Astrocyte of the spinal cord (primary cell): ENCODE measurements at places on chromosomes 1 and 21.

DNA sequence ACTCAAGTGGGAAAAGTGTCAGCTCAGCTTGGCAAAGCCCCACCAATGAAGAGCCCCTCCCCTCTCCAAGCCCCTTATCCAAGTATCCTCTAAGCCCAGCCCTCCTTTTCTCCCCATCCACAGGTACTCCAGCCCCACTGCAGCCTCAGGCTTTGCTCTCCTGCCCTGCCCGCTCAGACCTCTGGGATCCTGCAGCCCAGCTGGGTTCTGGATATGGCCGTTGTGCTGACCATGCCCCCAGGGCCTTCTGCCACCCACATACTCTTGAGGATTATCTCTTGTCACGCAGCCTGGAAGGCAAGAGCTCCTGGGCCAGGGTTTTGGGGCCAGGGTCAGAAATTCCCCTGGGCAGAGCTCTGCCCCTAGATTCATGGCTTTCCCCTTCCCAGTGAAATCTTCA, 4.7 kb downstream of the SHISA4 start:
- no peak for DNase-seq

DNA sequence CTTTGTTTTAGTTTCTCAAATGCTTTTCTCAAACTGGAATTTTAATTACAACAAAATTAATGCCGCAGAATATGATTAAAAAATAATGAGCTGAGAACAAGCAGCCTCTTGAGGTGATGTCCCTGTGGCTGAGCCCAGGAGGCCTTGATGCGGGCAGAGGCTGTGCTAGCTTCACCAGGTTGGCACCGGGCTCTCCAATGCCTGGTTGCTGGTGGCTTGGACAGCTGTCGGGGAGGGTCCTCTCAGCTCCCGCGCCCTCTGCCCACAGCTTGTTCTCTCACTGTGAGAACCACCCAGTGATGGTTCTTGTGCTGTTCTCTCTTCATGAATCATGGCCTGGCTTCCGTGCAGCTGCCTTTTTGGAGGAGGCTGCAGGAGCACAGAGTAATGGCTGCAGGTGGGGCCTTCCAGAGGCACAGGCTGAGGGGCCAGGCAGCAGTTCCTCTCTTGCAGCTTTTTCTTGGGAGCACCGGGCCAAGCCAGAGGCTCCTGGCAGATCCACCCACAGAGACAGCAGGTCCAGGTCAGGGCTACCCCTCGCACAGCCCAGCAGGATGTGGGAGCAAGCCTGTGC, 156.3 kb downstream of the PCBP3 start:
- no peak for DNase-seq

DNA sequence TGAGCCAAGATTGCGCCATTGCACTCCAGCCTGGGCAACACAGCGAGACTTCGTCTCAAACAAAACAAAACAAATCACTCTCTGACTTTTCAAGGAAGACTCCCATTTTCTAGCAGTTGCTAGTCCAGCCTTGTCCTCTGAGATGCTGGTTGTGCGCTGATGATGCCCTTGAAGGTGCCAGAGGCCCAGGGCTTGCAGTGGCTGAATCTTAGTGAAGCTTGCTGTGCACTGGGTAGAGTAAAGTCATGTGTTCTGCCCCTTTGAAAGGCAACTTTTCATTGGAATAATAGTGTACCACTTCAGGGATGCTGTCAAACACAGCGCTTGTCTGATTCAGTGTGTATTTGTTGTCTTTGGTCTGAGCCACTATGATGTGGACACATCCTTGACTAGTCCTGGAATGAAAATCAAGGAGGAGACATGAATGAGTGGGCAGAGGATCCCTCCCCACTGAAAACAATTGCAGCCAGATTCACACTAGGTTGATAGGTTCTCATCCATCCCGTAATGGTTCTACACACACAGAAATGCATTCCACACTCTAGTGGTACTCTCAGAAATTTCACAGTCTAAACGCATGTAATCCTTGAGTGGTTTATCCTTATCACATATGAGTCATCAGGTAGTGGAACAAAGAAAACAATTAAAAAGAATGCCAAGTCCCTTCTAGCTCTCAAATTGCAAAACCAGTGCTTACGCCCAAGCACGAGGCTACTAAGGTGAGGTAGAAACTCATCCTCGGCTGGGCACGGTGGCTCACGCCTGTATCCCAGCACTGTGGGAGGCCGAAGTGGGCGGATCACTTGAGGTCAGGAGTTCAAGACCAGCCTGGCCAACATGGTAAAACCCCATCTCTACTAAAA, 17.8 kb upstream of the TDRD10 start:
- DNase-seq, result peak; percentile 71

- no peak for DNase-seq
These were observed 23.0 kb upstream of the HSPA13 start for GRCh38 chr21:14405962-14406361.

DNA sequence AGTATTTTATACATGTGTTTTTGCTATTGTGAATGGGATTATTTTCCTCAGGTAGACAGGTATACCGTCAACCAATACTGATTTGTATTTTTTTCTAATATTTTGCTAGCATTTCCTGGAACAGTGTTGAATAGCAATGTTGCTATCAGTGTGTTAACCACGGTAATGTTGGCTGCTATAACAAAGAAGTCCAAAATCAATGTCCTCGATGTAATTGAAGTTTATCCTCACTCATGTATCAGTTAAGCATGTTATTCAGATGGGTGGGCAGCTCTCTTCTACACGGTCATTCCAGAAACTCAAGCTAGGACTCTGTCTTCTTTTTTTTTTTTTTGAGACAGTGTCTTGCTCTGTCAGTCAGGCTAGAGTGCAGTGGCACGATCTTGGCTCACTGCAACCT, 24.3 kb downstream of the DOP1B start:
- DNase-seq, result no peak

- peak; percentile 38 for DNase-seq
These were observed 49.4 kb upstream of the DESI2 start for GRCh38 chr1:244603498-244603897.

GRCh38 chr1:9628541-9629444, 22.7 kb upstream of the PIK3CD start:
- no peak for DNase-seq

DNA sequence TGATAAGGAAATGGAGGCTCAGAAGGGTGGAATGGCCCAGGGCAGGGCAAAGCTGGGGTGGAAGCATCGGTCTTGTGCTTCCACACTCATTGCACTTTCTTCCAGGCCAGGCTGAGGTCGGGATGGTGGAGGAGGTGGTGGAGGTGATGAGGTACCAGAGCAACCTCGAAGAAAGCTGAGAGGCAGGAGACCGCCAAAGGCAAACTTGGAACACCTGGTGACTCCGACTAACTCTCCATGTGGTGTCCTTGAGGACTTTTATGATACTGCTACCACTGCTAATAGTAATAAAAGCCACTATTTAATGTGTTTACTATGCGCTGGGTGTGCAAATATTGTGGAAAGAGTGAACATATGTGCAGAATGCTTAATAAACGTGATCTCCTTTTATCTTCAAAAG, 16.9 kb upstream of the BTG2 start:
- no peak for DNase-seq

- no peak for DNase-seq
These were observed 25.2 kb upstream of the PRDX6 start for GRCh38 chr1:173451981-173452380.

GRCh38 chr21:34154878-34155277, 81.5 kb downstream of the MRPS6 start:
- no peak for DNase-seq

GRCh38 chr1:52056937-52057231, 789 bp downstream of the BTF3L4 start:
- no peak for DNase-seq

DNA sequence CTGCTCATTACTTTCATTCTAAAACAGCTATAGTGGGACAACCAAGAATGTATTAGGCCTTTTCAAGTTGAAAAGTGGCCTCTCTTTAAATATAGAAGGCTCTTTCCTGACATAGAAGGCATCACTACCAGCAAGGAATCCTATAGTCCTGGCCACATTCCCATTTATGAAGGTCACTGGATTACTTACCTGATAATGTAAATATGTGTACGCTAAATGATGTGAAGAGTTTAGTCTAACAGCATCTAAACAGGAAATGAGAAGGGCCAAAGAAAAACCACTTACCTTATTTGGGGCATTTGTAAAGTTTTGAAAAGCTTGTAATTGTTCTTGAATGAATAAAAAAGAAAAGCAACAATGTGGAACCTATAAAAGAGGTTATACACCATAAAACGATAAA, 24.7 kb downstream of the PRKACB start:
- no peak for DNase-seq

GRCh38 chr1:55584526-55585401, 369.6 kb upstream of the USP24 start:
- DNase-seq, result peak; percentile 76

DNA sequence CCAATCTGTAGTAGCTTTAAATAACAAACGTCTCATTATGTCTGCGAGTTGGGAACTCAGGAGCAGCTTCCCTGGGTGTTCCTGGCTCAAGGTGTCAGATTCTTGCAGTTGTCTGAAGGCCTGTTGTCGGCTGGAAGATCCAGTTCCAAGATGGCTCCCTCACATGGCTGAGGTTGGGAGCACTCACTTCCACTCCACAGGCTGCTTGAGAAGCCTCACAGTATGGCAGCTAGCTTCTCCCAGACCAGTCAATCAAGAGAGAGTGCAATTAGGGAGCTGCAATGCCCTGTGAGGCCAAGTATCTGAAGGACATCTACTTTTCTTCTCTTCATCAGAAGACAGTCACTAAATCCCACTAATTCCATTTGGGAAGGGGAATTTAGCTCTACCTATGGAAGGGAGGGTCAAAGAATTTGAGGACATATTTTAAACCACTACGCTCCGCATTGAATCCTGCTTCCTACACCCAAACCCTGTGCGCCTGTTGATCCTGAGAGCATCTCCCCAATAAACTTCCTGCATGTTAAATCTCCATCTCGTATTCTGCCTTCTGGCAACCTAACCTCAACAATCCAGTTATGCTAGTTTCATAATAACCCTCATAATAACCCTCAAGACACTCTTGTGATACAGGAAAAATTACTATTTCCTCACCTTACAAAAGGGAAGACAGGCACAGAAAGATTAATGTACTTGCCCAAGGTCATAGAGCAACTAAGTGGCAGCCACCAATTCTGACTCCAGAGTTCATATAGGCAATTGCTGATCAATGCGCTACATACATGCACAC, 3.6 kb upstream of the VPS26C start:
- no peak for DNase-seq

DNA sequence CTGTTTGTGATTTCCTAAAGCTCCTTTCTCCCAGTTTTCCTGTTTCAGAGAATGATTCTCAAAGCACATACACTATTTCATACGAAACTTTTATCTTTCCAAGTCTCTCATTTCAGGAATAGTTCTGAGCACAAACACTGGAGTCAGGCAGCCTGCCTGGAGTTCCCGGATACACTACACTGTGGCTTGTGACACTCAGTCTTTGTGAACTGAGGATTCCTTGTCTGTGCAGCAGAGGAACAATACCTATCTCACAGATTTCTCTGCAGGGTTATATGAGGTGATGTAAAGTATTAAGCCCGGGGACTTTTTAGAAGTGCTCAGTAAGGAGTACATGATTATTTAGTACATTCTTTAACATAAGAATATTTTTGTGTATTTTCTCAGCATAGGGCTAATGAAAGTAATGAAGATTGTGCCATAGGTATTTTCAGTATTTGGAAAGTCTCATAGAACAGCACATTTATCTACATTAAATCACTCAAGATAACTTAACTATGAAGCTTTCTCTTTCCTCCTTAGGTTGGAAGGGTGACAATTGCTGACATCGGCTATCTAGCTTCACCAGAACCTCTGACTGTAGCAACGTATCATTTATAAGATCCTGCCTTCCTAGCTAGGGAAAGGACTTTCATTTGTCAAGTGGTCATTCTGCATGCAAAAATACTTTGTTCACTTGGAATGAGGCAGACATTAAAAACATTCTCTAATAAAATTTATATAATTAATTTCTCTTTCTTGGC, 12.9 kb downstream of the GBP2 start:
- no peak for DNase-seq

DNA sequence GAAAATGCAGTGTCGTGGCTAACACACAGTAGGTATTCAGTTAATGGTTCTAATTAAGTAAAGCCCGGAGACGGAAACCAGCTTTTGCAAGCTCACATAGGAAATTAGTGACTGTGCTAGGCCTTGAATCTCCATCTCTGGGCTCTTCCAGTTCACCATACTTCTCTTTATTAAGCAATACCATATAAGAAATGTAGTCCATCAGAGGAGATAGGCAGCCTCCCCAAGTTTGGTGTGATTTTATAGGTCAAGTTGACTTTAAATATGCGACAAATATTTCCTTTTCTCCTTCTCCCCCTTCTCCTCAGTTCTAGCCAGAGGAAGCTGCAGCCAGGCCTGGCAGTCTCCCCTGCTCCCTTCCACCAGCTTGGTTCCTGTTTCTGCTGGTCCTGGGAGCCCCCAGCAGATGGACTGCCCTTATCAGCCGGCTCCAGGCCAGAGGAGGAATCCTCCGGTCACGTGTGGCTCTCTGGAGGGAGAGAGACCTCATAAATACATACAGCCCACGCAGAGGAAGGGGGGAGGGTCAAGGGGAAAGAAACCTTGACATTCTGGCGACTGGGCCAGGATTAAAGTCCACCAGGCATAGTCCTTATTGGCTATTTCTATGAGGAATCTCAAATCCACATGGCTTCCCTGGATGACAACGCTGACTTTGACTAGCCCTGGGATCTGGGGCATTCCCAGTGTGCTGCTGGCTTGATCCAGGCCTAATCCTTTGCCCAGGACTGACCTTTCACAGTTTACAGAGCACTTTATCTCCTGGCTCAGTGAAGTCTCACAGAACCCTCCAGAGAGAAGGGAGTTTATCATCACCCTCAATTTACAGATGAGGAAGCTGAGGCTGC, 115.1 kb upstream of the JUN start:
- DNase-seq, result no peak

GRCh38 chr1:202807926-202808757, at the start of gene KDM5B:
Gene KDM5B (minus strand): TSS chr1:202808421. CDS start chr1:202808305, 116 bp downstream.
- peak; percentile 78 for DNase-seq

DNA sequence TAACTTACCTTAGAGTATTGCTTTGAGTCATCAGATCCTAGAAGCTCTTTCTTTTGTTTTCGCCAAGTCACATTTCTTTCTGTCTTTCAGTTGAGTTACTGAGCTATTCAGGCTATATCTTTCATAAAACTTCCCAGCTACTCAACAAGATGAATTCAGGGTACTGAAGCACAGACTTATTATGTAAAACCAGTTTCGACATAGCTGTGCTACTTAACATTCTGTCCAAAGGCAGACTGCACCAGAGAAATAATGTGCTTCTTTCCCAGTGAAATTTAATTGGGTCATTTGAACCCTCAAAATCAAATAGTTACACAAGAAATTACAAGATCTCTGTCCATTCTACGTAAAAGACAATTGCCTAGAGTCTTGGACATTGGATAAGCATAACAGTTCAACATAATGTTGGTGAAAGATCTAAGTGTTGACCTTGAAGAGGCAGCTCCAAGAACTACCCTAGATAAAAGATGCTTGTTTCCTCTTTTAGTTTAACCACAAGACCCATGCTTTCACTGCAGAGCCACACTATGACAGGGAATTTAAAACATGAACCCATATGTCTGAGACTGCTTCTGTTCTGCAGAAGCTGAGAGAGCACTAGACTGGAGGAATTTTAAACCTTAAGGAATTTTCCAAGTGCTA, 163.2 kb downstream of the LRRC40 start:
- DNase-seq, result peak; percentile 8
